ENCODE measurements at places on chromosomes 5 and 9. TPM values are rescaled to one million over a fixed set of nuclear protein-coding genes. Genes with fewer than 3 reads are reported as not detected.

KIF12 gene
- total RNA-seq = 0.34 TPM

TXNDC8 gene
- total RNA-seq = not detected

IFNE gene
- total RNA-seq = 0.57 TPM

TRPM3 gene
- 0.22 TPM for total RNA-seq

GABRP gene
- total RNA-seq = not detected

CAVIN4 gene
- total RNA-seq = 6.0 TPM

C8G gene
- total RNA-seq = 1.6 TPM

SLC34A3 gene
- total RNA-seq = 0.09 TPM

HAUS6 gene
- total RNA-seq = 13.7 TPM

GRCh38 chr5:111072949-111073682, 1.6 kb downstream of the TSLP start:
- H3K27me3 ChIP-seq = no peaks in the 10 kb centered on the region
- H3K27ac ChIP-seq = no peak overlapping the region
- H3K36me3 ChIP-seq = no peaks in the 10 kb centered on the region
- H3K4me1 ChIP-seq = peaks cover 32% of the 10 kb centered on the region

- no peak overlapping the region for H3K4me3 ChIP-seq
- no peaks in the 10 kb centered on the region for H3K4me1 ChIP-seq
- H3K27me3 ChIP-seq = no peaks in the 10 kb centered on the region
- no peaks in the 10 kb centered on the region for H3K36me3 ChIP-seq
- H3K27ac ChIP-seq = no peak overlapping the region
Measured at GRCh38 chr9:106312906-106313305, 550.1 kb upstream of the ZNF462 start.

- peak overlapping the region; percentile 75 for H3K4me3 ChIP-seq
- peaks cover 16% of the 10 kb centered on the region for H3K4me1 ChIP-seq
- H3K36me3 ChIP-seq = no peaks in the 10 kb centered on the region
- no peak for DNase-seq
Measured at GRCh38 chr9:83956086-83956435, 24.0 kb downstream of the HNRNPK start.

- no peaks in the 10 kb centered on the region for H3K36me3 ChIP-seq
- no peak for DNase-seq
- H3K27me3 ChIP-seq = no peaks in the 10 kb centered on the region
- H3K4me1 ChIP-seq = peaks cover 8% of the 10 kb centered on the region
Measured at GRCh38 chr5:95843733-95844223, 21.3 kb upstream of the GLRX start.

- no peak overlapping the region for H3K27ac ChIP-seq
- no peak for DNase-seq
- no peak overlapping the region for H3K4me3 ChIP-seq
- no peaks in the 10 kb centered on the region for H3K4me1 ChIP-seq
Measured at GRCh38 chr5:135859641-135860040, 25.2 kb downstream of the SLC25A48 start.

DNA sequence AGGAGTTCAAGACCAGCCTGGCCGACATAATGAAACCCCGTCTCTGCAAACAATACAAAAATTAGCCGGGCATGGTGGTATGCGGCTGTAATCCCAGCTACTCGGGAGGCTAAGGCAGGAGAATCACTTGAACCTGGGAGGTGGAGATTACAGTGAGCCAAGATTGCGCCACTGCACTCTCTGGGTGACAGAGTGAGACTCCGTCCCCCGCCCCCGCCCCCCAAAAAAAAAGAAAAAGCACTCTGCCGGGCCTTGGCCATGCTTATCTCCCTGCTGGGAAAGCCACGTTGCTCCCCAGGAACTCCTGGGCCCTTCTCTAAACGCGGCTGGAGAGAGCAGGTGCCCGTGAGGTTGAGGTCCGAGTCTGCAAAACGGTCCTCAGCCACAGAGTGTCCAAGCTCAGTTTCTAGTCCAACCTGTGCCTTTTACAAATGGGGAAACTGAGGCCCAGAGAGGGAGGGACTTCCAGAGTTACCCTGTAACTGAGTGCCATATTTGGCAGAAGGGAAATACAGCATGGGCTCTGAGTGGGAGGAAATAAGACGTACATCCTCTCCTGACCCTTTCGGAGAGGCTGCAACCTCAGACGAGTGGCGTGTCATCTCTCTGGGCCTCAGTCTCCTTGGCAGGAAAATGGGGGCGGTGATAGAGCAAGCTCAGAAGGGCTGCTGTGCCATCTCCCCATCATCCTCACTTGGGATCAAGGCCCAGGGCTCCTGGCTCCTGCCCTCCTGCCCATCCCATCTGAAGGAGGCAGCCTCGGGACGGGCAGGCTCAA, 6.6 kb upstream of the PHYHD1 start:
- DNase-seq = no peak
- H3K27ac ChIP-seq = no peak overlapping the region

DNA sequence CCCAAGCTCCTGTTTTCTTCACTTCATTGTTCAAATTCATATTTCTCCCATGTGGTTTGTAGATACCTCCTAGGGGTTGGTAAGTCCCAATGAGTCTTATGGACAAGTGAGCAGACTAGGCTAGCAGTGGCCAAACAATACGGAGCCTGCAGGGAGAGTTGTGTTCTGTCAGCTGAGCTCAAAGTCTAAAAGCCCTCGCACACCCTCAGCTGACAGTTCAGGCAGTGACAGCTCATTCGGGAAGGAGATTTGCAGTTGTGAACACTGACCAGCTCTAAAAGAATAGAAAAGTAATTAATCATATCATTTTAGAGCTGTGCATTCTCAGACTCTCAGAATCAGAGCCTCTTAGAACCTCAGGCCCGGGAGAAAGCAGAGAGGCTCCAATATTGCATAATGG, 95.1 kb downstream of the SH3TC2 start:
- no peak for DNase-seq
- peaks cover 22% of the 10 kb centered on the region for H3K4me1 ChIP-seq
- H3K27ac ChIP-seq = no peak overlapping the region

- no peak overlapping the region for H3K27ac ChIP-seq
- no peaks in the 10 kb centered on the region for H3K4me1 ChIP-seq
- H3K27me3 ChIP-seq = no peaks in the 10 kb centered on the region
- no peak for DNase-seq
Measured at GRCh38 chr5:43137326-43137725, 16.6 kb downstream of the ZNF131 start.

DNA sequence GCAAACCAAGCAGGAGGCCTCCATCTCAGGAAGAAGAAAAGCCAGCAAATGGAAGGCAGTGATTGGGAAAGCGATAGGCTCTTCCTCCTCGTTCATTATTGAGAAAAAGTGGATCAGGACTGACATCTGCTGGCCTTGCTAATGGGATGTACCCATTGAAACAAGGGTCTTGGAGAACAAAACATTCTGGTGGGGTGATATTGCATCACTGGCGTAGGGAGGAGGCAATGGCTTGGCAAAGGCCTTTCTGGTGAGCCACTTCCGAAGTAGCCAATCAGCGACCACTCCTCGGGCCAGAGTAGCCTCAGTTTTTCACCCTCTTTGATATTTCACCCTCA, 86.7 kb upstream of the NFIB start:
- peaks cover 26% of the 10 kb centered on the region for H3K27me3 ChIP-seq
- no peak overlapping the region for H3K27ac ChIP-seq
- no peaks in the 10 kb centered on the region for H3K36me3 ChIP-seq
- H3K4me1 ChIP-seq = peaks cover 8% of the 10 kb centered on the region

- DNase-seq = no peak
- H3K36me3 ChIP-seq = no peaks in the 10 kb centered on the region
- H3K27ac ChIP-seq = no peak overlapping the region
- H3K4me1 ChIP-seq = no peaks in the 10 kb centered on the region
Measured at GRCh38 chr5:170327829-170328228, 30.3 kb upstream of the LCP2 start.

DNA sequence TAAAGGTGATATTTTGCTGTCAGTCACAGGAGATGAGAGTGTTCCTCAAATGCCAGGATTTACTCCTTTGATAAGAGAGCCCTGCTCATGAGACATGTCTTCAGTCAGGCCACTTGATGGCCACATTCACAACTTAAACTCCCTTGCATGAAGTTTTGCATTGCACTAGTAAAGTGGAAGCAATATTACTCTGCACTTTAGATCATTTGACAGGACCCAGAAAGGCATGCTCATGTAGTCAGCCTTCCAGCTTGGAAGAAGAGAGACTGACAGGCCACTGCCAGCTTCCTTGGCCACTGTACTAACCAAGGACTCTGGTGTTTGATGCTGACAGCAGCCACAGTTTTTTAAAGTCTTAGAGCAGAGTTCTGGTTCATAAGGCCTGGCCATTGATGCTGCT, 42.6 kb downstream of the NPR3 start:
- no peak overlapping the region for H3K4me3 ChIP-seq
- no peak for DNase-seq
- H3K4me1 ChIP-seq = peaks cover 5% of the 10 kb centered on the region
- H3K36me3 ChIP-seq = no peaks in the 10 kb centered on the region
- H3K27ac ChIP-seq = no peak overlapping the region

- no peaks in the 10 kb centered on the region for H3K27me3 ChIP-seq
- H3K4me1 ChIP-seq = no peaks in the 10 kb centered on the region
- H3K36me3 ChIP-seq = no peaks in the 10 kb centered on the region
- H3K4me3 ChIP-seq = no peak overlapping the region
Measured at GRCh38 chr5:12772276-12772675, 868.0 kb upstream of the CTNND2 start.

DNA sequence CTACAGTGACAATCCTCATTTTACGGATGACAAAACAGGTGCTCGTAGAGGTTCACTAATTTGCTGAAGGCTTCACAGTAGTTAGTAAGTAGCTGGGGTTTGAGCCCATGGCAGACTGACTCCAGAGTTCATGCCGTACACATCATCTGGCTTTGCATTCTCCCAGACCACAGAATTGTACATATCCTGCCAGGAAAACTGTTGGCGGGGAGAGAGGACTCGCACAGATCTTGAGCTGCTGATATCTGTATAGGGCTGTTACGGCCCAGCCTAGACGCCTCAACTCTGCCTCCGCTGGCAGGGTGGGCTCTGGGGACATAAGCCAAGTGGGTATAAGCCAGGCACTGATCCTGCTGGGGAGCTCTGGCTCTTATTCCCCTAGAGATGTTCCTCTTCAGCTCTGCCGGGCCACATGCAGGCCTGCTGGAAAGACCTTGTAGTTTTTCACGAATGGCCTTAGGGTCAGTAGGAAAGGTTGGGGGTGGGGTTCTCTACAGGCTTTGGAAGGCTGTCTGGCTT, 16.3 kb downstream of the LARP1 start:
- no peaks in the 10 kb centered on the region for H3K36me3 ChIP-seq
- H3K27ac ChIP-seq = peak overlapping the region; percentile 86
- no peak overlapping the region for H3K4me3 ChIP-seq

- no peak overlapping the region for H3K4me3 ChIP-seq
- H3K4me1 ChIP-seq = no peaks in the 10 kb centered on the region
- no peak overlapping the region for H3K27ac ChIP-seq
- DNase-seq = peak; percentile 9
- H3K36me3 ChIP-seq = no peaks in the 10 kb centered on the region
Measured at GRCh38 chr5:135085133-135085935, 51.3 kb upstream of the PITX1 start.

DNA sequence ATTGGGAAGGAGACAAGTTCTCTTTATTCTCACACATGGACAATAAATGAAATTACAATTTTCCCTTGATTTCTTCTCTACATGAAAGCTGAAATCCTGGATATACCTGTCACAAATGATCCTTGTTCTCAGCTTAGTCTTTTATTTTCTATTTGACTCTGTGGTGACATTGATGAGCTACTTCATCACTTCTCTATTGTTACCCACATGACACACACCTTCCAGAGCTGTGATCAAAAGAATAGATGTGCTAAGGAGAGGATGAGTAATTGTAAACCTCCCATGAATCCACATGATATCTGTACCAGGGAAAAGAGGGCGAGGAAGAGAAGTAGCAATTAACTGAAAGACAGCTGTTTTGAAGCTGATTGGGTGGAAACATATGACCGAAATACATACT, 102.0 kb downstream of the CAVIN4 start:
- H3K4me1 ChIP-seq = no peaks in the 10 kb centered on the region
- H3K36me3 ChIP-seq = no peaks in the 10 kb centered on the region
- no peak for DNase-seq

DNA sequence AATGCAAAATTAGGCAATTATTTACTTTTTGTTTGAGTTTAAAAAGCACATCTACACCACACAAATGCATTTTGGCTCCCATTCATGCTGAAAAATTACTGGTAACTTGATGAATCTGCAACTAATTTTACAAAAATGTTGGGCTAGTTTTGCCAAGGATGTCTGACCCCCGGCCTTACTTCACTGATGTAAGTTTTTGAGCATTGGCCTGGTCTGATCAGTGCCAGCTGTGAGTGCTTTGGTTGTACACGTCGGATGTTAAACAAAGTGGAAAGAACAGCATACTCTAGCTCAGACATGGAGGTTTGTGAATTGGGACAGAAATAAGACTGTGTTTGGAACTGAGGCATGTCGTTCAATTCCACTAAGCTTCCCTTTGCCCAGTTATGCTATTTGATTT, 1044.2 kb downstream of the TLE4 start:
- DNase-seq = peak; percentile 47
- no peaks in the 10 kb centered on the region for H3K4me1 ChIP-seq
- no peak overlapping the region for H3K27ac ChIP-seq
- no peaks in the 10 kb centered on the region for H3K36me3 ChIP-seq
- H3K27me3 ChIP-seq = no peaks in the 10 kb centered on the region

- H3K4me1 ChIP-seq = no peaks in the 10 kb centered on the region
- H3K27ac ChIP-seq = no peak overlapping the region
- H3K4me3 ChIP-seq = no peak overlapping the region
- H3K27me3 ChIP-seq = no peaks in the 10 kb centered on the region
Measured at GRCh38 chr5:91456928-91457680, 74.0 kb upstream of the ARRDC3 start.

DNA sequence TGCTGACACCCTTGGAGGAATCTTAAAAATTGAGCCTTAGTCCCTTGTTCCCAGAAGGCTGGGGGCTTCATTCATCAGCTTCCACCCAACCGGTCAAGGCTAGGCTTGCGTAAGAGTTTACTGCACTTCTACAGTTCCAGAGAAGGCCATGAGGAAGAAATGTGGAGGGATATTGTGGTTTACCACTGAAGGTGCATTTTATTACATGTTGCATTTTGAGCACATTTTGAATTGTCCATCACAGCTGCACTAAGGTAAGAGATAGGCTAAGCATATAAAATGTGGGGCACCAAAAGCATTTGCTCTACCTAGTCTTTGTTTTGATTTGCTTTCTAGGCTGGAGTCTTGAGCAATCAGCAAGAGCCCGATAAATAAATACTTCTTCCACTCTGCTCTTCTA, 167.1 kb upstream of the PAPPA start:
- no peaks in the 10 kb centered on the region for H3K36me3 ChIP-seq
- no peak overlapping the region for H3K27ac ChIP-seq
- H3K4me3 ChIP-seq = no peak overlapping the region
- H3K27me3 ChIP-seq = no peaks in the 10 kb centered on the region
- no peaks in the 10 kb centered on the region for H3K4me1 ChIP-seq

GRCh38 chr5:173675287-173675996, 59.0 kb upstream of the BOD1 start:
- peaks cover 2% of the 10 kb centered on the region for H3K27me3 ChIP-seq
- no peak overlapping the region for H3K4me3 ChIP-seq
- peaks cover 8% of the 10 kb centered on the region for H3K4me1 ChIP-seq
- no peak overlapping the region for H3K27ac ChIP-seq
- no peak for DNase-seq
